Left lobe of liver (tissue), 2 donors: ENCODE measurements at places on chromosomes 1 and 21.
A peak's percentile ranks its signal among the peaks of the same experiment; 100 is the strongest.

DNA sequence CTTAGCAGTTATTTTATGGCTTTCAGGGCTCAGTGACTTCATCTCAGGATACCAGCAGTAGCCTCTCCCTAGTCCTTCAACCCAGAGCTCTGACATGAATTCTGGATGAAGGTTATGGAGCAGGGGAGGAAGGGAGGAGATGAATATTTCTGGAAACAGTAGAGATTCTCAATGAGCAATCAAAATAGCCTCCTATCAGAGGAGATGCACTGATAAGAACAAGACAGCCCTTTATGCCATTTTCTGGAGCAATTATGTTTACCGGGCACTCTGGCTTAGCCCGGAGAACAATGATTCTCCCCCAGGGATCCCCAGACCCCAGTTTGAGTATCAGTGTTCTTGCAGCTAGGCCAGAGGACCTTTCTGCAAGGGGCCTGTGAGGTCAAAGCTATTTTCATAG is 37.9 kb upstream of the EDARADD start:
- no peak for DNase-seq

GRCh38 chr21:43611598-43612369 is 47.5 kb downstream of the HSF2BP start:
- DNase-seq: peak; percentile 67

GRCh38 chr1:20063861-20064292 is 6.1 kb upstream of the PLA2G5 start:
- DNase-seq: no peak

DNA sequence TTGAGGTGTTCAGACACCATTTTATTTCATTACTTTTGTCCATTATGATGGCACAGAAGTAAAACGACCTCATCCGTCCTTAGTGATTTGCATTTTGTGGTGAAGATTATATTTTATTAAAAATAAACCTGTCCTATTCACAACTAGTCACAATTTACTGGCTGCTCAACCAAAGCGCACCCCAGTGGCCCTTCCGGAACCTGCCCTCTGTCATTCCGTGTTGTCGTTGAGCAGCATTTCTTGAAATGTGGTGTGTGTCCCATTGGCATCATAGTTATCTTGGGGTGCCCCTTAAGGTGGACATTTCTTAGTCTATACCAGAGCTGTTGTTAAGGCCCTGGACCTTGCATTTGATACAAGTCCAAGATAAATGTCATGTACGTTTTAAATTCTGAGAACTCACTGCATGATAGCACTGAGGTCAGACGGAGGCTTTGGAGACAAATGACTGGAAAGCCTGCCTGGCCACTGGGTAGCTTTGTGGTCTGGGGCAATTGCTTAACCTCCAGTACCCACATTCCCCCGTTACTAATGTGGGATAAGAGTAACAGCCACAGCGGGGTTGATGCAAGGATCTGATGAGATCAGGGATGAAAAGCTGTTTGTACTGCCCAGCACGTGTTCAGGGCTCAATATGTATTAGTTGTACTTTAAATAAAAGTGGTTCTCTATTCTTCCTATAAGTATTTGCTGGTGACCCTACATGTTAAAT is 36.2 kb downstream of the BACH1 start:
- DNase-seq: no peak

DNA sequence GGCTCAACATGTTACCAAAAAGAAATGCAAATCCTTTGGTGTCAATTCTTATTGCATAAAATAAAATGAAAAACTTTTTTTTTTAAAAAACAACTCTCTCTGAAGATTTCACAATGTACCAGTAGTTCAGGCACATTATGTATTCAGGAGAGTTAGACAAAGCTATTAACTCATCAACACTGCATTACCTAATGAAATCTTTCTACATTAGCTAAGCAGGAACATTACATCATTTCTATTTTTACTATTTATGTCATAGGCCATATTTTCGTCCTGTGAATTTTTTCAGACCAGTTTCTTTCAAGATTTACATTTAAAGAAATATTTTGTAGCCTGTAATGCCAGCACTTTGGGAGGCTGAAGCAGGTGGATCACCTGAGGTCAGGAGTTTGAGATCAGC is 366.2 kb downstream of the USH2A start:
- no peak for DNase-seq

GRCh38 chr1:12315146-12315545 is 85.3 kb downstream of the VPS13D start:
- no peak for DNase-seq

- no peak for DNase-seq
These were observed 15.6 kb downstream of the TPM3 start for GRCh38 chr1:154176337-154176736.

DNA sequence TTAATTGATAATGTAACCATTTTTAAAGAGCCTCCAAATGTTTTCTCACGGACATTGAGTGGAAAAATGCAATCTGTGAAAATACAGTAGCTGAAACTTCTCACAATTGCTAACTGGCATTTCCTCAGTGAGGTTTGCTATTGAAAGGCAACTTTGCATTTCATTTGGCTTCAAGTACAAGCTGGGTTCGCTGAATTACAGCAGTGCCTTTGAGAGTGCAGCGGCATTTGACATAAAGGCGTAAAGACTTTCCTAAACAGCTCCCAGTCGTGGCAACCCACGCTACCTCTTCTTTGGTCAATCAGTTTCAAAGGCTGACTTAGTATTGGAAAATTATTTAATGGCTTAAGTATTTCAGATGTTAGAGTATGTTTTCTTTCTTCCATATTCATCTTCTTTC is 39.3 kb upstream of the ZBTB18 start:
- DNase-seq: no peak

- no peak for DNase-seq
These were observed 35.3 kb upstream of the BCAR3 start for GRCh38 chr1:93716941-93717368.

DNA sequence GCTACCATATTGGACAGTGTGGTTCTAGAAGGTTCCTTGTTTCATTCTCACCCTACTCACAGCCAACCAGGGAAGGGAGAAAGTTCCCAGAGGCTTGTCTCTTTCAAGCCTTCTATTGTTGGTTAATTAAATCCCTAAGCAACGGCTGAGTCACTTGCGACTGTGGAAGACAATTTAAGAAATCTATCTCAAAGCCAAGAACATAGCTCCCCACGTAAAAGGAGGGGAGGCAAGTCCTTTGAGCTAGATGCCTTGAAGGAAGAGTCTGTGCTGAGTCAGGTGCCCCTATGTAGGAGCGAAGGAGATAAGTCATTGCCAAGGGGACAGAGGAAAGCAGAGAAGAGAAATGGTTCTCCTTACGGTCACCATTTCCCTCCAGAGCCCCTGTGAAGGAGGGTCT is 79.4 kb upstream of the PPP2R5A start:
- DNase-seq: no peak

DNA sequence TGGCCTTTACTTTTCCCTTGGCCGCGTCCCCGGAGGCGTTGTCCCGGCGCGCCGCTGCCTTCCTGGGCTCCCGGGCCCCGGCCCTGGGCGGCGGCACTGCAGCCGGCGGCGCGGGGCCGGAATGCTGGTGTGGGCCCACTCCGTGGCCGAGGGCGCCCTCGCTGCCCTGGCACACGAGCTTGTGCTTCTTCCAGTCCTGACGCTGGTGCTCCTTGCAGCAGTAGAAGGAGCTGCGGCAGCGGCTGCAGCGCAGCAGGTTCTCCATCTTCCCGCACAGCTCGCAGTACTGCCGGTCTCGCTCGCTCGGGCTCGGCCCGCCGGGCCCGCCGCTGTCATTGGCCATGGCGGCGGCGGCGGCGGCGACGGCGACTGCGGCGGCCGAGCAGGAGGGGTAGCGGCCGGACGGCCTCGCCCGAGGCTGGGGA is 529 bp downstream of the EGLN1 start:
- no peak for DNase-seq

GRCh38 chr1:38834937-38835827 is 24.4 kb downstream of the RRAGC start:
- DNase-seq: no peak

DNA sequence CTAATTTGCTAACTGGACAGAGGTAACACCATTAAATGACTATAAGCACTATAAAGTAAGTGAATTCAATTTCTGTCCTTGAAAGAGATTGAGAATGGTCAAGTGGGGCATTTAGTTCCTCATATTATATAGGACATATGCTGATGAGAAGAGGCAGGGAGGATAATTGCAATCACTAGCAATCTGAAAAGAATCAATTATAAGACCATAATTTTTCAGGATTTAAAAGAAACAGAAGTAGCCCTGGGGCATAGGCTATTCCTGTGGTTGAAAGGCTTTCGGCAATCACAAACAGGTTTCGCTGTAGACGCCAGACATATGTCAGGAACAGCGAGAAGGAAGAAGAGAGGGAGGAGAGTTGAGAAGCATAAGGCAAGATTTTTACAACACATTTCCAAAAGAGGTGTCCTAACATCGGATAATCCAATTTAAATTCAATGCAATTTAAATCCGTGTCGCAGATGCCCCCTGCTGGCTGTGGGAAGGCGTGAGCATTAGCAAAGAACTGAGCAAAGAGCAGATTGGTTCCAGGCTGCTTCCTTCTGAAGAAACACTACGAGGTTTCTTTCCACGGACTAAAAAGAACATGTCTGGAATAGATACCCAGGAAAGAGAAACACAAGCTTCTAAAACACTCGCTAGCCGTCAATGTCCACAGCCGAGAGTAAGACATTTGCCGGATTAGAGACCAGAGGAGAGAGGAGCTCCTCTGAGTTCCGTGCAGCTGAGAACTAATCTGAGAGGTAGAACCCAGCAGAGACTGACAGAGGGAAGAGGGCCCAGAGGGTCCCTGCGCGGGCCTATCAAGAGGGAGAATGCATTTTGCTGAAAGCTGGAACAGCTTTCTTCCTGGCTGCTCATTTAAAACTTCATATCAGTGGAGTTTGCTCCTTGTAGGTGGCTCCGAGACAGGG is 27.9 kb downstream of the RGS5 start:
- peak; percentile 52 for DNase-seq

GRCh38 chr1:107451715-107452114 is 310.9 kb downstream of the NTNG1 start:
- DNase-seq: no peak

GRCh38 chr1:21904704-21905520 is 32.2 kb downstream of the HSPG2 start:
- DNase-seq: no peak

GRCh38 chr1:221736714-221737113 is 5.2 kb downstream of the DUSP10 start:
- no peak for DNase-seq

GRCh38 chr1:236733653-236734052 is 47.4 kb downstream of the ACTN2 start:
- DNase-seq: no peak

DNA sequence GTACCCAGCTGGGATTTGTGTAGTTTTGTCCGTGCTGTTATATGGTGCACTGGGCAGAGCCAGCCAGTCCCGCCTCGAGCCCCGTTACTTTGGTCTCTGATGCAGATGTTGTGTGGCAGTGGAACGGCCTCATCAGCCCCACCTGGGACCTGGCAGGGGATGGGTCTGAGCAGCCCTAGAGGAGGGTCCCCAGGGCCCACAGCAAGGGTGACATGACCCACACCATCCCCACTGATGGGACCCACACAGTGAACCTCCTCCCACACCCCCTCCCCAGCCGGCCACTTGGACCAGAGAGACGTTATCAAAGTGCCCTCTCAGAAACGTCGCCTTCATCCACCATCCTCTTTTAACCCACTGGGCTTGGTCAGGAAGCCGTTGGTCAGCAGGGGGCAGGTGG is 42.0 kb upstream of the PCBP3 start:
- DNase-seq: no peak

DNA sequence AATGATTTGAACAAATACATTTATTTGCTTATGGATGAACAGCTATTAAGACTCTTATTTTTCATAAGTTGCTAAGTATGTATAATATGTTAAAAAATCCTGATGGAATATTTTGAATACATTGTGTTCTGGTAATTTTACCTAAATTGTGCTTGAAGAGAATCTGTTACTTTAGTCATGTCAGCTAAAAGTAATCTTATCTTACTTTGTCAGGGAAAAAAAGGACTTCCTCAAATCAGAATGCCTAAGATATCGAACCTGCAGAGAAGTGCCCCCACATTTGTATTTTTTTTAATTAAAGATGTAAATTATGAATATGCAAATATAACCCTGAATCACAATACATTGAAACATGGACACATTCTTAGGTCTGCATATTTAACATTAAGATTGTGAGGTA is 1331.7 kb downstream of the MRPL39 start:
- no peak for DNase-seq

GRCh38 chr1:232533328-232533727 is 96.6 kb downstream of the SIPA1L2 start:
- no peak for DNase-seq

GRCh38 chr1:17605582-17606344 is 66.3 kb downstream of the ARHGEF10L start:
- DNase-seq: peak; percentile 74

GRCh38 chr1:84643183-84643582 is 47.1 kb downstream of the SSX2IP start:
- DNase-seq: no peak

DNA sequence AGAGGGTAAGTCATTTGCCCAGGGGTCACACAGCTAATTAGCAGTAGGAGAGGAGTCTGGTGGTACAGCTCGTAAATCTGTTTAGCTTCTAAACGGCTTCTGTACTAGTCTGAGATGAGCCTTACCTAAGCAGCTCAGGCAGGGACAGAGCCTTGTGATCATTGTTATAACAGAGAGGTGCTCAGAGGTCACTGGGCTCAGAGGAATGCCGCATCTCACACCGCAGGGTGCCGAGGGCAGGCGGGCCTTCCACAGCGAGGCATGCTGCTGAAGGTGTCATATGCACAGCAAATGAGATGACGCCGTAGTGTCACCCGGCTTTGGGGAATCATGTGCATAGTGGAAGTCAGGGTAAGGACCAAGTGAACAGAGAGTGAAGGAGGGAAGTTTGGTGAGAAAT is 305.2 kb upstream of the FMN2 start:
- DNase-seq: no peak

- DNase-seq: no peak
These were observed 52.4 kb downstream of the CHD5 start for GRCh38 chr1:6127587-6128163.

- no peak for DNase-seq
These were observed 10.4 kb downstream of the COL18A1 start for GRCh38 chr21:45415188-45415942.

GRCh38 chr1:30817077-30817438 is 59.5 kb upstream of the LAPTM5 start:
- no peak for DNase-seq

GRCh38 chr1:207454046-207454964 is at the start of gene CR2:
CR2 (plus strand) TSS chr1:207454328; CDS start chr1:207454419, 91 bp downstream.
- DNase-seq: peak; percentile 53

DNA sequence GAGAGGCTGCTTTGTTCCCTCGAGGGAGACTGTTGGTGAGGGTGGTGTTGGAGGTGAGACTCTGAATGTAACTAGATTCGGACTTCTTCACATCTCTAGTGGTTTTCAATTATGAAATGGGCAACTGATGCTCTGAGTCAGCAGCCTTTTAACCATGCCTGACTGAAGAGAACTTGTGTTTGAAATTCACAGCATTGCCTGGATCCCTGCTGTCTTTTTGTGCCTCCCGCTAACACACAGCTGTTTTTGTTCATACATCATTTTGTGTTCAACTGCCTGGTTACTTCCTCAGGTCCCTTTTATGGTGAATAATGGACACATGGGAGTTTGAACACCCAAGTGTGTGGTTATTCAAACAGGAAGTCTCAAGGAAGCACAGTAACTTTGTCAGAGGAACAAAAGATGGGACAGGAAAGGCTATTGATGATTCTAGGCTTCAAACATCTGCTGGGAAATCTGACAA is 16.8 kb downstream of the LAMC1 start:
- DNase-seq: no peak
